ENCODE measurements at places on chromosomes 7 and 10.

DNA sequence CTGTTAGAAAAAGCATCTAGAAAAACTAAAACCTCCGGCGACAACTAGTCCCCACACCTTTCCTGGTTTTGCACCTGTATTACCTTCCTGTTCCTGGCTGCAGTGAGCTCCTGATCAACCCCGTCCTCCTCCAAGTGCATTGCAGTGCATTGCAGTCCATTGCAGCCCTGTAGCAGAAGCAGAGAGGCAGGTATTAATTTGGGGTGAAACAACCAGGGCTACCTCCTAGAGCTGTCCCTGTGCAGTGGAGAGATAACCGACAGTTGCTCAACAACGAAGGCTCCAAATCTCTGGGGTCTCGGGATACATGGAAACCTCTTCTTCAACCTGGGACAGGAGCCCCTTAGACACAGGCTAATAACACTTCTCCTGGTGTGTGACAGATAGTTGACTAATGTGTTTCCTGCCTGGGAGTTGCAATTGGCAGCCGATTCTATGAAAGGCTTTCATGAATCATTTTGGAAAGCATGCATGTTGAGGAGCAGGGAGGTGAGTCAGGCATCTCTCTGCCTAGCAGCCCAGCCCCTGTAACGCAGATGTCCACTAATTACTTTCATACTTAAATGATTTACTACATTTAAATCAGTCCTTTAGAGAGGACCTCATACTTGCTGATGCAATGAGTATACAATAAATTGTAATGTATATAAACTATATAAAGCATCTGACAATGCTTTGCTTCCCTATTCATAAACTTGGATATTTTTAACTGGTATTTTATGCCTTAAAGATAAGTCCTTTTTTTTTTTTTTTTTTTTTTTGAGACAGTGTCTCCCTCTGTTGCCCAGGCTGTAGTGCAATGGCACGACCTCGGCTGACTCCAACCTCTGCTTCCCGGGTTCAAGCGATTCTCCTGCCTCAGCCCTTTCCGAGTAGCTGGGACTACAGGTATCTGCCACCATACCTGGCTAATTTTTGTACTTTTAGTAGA, 59.0 kb downstream of the PRR15 start:
- DNase-seq: no peak

- DNase-seq: no peak
Measured at GRCh38 chr10:51951601-51952000, 252.2 kb upstream of the CSTF2T start.

- no peak for DNase-seq
Measured at GRCh38 chr10:78341953-78342614, 308.4 kb downstream of the RPS24 start.

GRCh38 chr7:94129443-94130140, 125.4 kb upstream of the BET1 start:
- DNase-seq: no peak

- DNase-seq: no peak
Measured at GRCh38 chr10:32293581-32293980, 53.4 kb downstream of the EPC1 start.

DNA sequence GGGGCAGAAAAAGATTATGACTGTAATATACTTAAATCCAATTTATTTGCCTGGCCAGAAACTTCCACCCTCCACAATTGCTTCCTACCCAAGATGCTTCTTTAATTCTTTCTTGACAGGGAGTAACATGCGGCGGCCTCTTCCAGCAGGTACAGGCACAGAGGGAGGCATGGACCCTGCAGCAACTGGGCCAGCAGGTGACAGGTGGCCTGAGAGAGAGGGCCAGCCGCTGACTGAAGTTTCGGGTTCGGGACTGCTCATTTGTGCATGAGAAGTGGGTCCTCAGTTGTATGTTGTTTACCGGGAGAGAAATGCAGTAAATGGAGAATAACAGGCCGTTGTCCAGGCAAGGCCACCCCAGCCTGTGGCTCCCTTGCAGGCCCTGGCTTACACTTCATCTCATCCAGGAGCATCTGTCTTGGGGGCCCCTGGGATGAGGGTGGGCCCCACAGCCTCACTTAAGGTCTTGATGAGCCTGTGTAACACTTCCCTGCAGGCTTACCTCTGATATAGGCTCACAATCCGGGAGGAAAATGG, 72.5 kb downstream of the C10orf143 start:
- no peak for DNase-seq

DNA sequence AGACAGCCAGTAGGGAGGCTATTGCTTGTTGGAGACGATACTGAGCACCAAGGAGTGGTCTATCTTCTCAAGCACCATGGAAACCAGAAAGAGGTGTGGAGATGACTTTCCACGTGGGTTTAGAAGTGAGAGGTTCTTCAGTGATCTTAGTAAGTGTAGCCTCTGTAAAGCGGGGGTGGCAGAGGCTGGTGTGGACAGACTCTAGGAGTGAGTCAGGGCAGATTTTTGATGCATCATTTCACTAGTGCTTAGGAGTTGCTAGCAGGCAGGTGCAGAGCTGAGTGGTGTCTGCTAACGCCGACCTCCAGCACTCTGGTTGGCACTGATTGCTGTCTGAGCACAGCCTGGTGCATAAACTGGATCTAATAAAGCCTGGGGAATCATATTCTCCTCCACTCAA, 78.4 kb upstream of the ADO start:
- DNase-seq: no peak

DNA sequence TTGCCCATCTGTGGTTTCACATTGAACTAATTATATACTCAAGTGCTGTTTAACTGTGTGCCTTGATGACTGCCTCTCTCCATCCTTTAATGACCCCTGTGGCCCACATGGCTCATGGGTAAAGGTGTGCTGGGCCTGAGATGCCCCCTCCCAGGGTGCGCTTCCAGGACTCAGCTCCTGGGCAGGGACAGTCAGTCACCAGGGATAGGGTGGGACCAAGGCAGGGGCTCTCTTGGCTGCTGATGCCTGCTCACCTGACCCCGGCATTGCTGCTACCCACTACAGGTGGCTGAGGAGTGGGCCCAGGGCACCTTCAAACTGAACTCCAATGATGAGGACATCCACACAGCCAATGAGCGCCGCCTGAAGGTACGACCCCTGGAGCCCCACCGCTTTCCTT, 6.5 kb downstream of the ASL start:
- DNase-seq: no peak

Data from left hindlimb (tissue), 1 donor.